Muscle of leg (tissue), 16 donors: ENCODE measurements at places on chromosomes 2 and 18. TPM values are rescaled to one million over a fixed set of nuclear protein-coding genes. Genes with fewer than 3 reads are reported as not detected.

DNA sequence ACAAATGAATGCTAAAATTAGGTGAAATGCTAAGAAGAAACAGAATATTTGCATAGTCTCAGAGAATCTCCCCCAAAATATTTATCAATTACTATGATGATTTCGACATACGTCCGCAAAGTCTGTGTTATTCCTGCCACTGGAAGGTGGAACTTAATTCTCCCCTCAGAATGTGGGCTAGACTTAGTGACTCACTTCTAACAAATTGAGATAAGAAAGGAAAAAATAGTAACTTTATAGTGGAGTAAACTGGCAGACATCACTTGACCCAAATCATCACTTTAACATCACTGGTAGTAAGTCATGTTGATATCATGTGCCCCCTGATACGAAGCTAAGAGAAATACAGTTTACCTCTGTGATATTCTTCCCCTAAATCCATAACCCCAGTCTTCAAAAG lies 23.5 kb downstream of the HADHB start:
- H3K36me3 ChIP-seq, result peaks cover 13% of the 10 kb centered on the region
- no peak overlapping the region for H3K4me3 ChIP-seq
- H3K4me1 ChIP-seq, result no peaks in the 10 kb centered on the region
- DNase-seq, result no peak
- no peaks in the 10 kb centered on the region for H3K27me3 ChIP-seq

Gene CLK1
- total RNA-seq, result 122 TPM

Gene CRYGD
- total RNA-seq, result not detected

DNA sequence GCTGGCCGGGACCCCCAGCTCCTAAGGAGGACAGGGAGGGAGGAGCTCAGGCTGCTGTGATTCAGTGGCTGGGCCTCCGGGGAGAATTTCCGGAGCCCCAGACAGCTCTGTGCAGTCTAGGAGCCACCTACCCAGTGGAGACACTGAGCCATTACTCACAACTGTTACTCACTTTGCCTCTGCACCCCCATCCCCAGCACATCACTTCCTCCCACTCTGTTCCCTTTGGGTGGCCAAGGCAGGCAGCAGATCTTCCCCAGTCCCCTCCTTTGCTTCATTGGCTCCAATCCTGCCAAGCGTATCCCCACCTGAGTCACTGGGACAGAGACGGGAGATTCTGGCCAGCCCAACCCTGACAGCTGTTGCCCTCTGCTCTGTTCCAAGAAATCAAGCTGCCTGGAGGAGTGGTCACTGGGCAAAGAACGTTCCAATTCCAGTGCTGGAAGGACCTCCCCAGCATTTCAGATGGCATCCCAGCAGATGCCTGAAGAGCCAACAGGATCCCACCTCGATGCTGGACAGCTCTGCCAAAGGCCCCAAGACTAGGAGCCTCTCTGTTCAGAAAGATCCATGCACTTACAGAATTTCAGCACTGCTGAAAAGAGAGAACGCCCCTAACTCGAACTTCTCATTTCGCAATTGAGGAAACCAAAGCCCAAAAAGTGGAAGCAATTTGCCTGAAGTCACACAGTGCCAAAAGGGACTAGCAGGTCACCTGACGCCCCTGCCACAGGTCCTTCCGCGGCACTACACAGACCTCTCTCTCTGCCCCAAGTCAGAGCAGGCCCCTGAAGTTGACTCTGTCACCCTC lies 68.3 kb downstream of the TNS1 start:
- no peak overlapping the region for H3K4me3 ChIP-seq
- peak; percentile 90 for DNase-seq
- peaks cover 22% of the 10 kb centered on the region for H3K36me3 ChIP-seq
- H3K27me3 ChIP-seq, result no peaks in the 10 kb centered on the region
- peaks cover 94% of the 10 kb centered on the region for H3K4me1 ChIP-seq
